Mesenchymal stem cell (in vitro differentiated cells and primary cell): ENCODE measurements at places on chromosomes 11 and 22.
A peak's percentile ranks its signal among the peaks of the same experiment; 100 is the strongest.

DNA sequence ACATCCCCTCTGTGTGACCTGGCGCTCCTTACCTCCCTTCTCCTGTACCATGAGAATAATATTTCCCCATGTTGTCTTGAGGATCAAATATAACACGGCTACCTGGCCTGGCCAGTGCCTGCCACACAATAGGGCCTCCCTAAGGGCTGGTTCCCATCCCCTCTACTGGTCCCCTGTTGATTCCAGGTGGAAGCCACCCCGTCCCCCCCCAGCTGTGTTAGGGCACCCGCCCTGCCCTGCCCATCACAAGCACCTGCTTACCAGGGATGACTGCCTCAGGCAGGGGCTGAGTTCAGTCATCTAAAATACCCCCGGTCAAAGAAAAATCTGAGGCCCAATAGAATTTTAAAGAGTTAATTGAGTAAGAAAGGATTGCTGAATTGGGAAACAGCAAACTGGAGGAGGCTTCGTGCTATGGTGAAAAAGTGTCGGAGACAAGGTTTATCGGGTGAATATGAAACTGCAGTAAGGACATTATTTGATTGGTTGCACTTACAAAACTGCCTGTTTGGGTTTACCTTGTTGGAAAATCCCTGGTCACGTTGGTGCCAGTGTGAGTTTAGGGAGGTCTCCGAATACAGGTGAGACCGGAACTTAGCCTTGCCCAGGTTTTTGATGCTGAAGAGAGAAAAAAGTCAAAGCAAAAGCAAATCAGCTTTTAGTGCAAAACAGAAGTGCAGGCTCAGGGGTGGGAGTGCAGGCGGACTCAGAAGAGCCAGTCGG lies 5.2 kb downstream of the APOL1 start:
- no peak for DNase-seq

DNA sequence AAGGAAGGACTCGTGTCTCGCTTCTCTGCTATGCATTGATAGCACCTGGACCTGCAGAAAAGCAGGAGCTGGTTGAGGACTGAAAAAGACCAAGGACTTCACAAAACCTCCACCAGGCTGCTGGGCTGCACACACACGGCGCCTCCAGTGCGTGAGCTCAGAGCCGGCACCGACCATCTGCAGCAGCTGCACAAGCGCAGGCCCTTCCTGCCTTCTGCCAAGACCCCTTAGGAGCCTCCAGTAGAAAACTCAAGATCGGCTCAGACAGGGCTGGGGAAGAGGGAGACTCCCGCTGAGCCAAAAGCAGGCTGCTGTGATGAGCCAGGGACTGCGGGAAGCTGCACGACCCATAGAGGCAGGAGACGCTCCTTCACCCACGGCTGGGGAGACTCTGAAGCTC lies 70.9 kb downstream of the PHF21B start:
- no peak for DNase-seq

DNA sequence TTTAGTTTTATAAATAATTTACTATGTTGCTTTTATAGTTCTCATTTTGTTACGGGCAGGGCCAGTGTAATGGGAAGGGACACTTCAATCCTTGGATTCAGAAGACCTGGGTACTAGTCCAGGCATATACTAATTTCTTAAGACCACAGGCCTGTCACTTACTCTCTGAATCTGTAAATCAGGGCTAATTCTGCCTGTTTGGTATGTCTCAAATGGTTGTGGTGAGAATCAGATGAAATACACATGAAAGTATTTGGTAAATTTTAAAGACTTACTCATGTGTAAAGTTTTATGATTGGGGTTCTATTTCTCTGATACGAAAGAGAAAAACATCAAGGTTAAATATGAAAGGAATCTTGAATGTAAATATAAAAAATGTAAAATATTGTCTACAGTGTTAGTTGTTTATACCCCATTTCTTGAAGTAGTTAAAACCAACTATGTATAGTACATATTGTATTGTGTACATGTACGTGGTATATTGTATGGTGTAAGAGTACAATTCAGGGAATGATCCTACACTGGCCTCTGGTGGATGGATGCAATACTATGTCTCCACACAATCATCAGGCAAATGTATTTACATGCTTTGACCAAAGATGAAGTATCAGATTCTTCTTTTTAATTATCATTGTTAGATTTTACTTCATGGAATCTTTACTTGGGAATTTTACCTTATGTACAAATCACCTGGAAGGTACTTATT lies 24.5 kb upstream of the RAG2 start:
- DNase-seq = peak; percentile 35

DNA sequence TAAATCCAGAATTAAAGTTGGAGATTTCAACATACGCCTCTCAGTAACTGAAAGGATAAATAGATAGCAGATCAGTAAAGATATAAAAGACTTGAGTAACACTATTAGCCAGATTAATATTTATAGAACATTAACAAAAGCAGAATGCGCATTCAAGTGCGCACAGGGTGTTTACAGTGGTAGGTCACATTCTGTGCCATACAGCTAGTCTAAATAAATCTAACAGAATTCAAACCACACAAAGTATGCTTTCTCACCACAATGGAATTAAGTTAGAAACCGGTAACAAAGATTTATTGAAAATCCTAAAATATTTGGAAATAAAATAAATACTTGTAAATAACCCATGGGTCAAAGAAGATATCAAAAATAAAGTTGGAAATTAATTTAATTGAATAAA lies 341.0 kb downstream of the DYNC2H1 start:
- peak; percentile 25 for DNase-seq

- no peak for DNase-seq
These were observed 407.1 kb upstream of the LRRC4C start for GRCh38 chr11:41866525-41866924.

DNA sequence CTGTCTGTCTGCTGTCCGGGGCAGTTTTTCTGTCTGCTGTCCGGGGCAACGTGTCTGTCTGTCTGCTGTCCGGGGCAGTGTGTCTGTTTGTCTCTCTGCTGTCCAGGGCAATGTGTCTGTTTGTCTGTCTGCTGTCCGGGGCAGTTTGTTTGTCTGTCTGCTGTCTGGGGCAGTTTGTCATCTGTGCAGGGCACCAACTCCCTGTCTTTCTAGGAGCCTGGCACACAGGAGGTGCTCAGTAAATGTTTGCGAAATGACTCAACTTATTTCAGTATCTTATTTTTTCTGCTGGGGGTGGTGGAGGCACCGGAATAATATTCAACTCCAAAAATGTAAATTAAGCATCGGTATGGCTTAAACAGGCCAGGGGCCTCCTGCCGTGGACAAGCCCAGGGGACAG lies 12.0 kb upstream of the TTLL12 start:
- DNase-seq = no peak

GRCh38 chr11:119852741-119853140 lies 123.7 kb upstream of the NECTIN1 start:
- DNase-seq = no peak

- DNase-seq = no peak
These were observed 86.4 kb downstream of the GDPD4 start for GRCh38 chr11:77215106-77215505.

- no peak for DNase-seq
These were observed 1078.6 kb downstream of the LRRC4C start for GRCh38 chr11:40380835-40381234.

- DNase-seq = no peak
These were observed 55.4 kb downstream of the HSD17B12 start for GRCh38 chr11:43735961-43736360.

- DNase-seq = peak; percentile 24
These were observed at the start of gene PVALB for GRCh38 chr22:36816636-36817524. Gene PVALB (minus strand): TSS chr22:36817035. CDS start chr22:36817005, 30 bp downstream.

DNA sequence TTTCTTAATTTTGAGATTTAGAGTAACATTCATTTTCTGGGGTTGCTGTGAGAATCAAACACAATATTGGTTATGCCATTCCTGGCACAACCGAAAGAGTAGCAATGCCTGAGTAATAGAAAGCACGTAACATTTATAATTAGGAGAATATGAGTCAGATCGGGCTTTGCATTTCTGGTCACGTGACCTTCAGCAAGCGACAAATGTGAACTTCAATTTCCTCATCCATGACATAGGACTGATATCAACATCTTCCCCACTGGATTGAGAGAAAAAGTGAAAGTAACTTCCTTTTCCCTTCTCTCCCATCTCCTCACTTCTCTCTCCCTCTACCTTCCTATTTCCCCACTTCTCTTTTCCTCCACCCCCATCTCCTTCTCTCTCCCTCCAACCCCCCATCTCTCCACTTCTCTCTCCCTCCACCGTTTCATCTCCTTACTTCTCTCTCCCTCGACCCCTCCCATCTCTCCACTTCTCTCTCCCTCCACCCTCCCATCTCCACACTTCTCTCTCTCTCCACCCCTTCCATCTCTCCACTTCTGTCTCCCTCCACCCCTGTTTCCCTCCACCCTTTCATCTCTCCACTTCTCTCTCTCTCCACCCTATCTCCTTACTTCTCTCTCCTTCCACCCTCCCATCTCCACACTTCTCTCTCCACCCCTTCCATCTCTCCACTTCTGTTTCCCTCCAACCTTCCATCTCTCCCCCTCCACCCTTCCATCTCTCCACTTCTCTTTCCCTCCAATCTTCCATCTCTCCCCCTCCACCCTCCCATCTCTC lies 33.5 kb upstream of the CAT start:
- no peak for DNase-seq
